Chondrocyte (in vitro differentiated cells): ENCODE measurements at places on chromosomes 6 and 20.

DNA sequence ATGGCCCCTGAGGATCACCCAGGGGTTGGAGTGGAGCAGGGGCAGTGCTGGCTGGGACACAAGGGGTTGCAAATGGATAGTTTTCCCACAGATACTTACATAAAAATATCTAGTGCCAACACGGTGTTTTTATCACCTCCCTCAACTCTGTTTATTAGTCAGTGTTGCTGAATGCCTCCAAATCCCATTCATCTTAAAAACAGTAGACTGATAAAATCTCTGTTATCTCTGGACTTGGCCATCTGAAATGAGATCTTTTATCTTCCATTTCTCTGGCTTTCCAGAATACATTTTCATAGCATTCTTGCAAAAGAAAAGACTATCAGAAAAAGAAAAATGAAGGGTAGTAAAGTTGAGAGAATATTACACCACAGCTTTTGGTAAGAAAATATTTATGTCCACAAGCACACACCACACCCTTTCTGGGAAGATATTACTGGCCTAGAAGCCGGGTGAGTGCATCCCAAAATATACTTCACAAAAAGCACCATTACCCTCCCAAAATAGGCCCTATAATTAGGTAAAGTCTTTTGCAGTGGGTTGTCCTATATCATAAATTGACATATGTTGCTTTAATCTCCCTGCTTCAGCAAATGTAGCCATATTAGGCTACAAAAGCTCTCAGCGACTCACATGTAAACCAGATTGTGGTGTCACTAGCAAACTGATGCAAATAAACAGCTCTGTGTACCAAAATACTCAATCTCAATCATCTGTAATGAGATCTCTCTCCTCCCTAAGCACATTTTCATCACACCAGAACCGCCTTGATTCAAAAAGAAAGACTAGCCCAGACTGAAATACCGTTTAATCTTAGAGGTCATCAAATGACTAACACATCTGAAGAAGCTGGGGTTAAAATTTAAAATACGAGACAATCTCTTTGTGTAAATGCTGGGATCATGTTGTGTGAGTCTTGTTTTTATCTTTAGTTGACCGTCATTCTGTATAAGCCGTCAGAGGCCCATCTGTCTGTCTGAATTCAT lies 96.7 kb downstream of the FYN start:
- DNase-seq, result no peak

DNA sequence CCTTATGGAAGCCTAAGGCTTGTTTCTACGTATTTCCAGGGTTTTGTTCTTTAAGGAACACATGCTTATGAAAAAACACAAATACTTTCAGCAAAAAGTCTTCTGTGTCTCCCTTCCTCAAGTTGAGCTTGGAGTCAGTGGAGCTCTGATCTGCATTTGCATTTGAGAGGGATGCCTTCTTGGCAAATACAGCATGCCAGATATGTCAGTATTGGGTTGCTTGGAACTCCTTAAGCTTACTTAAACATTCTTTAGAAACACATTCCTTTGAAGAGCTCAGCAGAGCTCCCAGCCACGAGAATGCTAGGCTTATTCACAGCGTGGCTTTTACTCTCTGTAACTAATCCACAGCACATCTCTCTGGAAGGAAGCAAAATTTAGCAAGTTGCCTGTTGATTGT lies 68.3 kb downstream of the ANKRD6 start:
- no peak for DNase-seq

DNA sequence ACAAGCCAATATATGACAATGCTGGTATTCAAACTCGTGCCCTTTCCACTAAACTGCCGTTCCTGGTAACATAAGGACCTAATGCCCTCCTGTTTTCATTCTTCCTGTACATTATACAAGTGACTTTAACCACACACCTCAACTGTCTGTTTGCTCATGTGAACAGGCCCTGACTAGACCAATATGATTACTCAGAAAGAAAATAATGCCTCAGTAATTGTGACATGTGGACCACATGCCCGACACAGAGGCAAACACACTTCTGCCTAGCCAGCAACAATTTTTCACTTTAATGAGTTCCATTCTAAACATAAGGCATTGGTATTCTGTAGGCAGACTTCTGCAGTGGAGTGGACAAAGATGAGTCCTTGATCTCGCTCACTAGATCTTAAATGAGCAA lies 30.0 kb downstream of the SLC22A16 start:
- no peak for DNase-seq

- no peak for DNase-seq
These were observed 33.4 kb upstream of the INSM1 start for GRCh38 chr20:20334489-20334888.

- DNase-seq, result no peak
These were observed 174.5 kb downstream of the WDR27 start for GRCh38 chr6:169527306-169527705.

DNA sequence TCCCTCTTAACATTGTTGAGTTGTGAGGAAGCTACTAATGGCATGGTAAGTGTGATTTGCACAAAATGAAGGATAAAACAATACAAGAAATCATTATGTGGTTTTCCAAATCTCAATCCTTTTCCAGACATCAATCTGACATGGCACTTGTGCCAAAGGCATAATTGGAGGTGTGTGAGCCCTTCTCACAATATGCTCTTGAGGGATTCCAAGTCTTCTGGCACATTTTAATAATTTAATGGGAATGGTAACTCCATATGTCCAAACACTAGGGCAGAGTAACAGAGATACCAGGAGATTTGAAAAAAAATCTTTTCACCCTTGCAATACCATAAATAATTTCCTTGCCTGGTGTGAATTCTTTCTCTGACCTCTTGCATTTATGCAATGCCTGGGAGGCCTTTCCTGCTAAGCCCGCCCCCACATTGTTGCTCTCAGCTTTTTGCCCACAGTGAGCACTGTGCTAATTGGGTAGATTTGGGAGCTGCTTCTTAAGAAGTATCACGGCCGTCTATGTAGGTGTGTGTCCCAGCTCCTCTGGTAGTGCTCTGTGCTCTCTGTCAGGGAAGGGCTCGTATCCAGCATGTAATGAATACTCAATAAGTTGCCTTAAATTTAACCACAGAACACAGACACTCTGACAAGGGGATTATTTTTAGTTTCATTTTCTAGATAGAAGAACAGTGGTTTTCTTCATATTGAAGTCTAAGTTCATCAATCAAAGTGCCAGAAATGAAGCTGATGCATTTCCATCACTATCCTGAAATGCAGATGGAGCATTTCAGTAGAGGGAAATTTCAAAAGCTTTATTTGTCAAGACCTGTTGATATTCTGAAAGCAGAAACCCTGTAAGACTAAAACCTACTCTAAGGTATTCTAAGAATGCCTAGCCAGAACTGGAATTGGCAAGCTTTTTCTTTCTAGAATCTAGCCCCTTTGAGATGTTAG lies 54.4 kb upstream of the CEP85L start:
- DNase-seq, result no peak

DNA sequence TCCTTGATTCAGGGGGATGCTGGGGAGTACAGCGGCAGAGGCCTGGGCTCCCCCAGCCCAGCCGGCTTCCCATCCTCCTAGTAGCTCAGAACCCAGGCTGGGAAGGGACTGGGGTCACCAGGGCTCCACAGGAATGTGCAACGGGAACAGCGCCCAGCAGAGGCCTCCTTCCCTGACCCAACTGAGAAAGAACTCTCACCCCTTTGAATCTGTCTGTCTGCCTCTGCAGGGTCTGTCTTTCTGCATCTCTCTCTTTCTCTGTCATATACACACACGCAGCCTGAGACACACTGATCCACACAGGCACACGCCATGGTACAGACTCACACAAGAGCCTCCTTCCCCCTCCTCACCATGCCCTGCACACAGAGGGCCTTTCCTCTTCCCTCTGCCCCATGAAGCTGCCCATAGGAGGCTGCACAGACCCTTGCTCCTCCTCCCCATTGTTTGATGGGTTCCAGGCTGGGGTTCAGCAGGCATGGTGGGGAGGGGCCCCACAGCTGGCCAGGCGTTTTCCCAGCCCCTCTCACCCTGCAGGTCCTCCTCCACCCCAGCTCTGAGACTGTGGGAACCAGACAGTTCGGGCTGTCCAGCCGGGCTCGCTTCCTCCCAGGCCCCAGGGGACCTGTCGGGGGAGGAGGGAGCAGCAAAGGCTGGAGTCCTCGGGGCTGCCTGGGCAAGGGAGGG lies 2.8 kb downstream of the FOXS1 start:
- DNase-seq, result no peak

GRCh38 chr20:1381753-1382591 lies 10.9 kb downstream of the FKBP1A start:
- no peak for DNase-seq

DNA sequence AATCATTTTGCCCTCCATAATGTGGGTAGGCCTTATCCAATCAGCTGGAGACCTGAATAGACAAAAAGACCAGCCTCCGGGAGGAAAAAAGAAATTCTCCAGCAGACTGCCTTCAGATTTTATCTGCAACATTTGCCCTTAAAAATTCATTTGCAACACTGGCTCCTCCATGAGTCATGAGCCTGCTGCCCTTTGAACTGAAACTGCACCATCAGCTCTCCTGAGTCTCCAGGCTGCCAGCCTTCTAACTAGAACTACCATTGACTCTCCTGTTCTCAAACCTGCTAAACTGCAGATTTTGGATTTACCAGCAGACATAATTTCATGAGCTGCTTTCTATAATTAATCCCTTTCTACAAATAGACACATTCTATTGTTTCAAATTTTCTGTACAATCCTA lies 223.9 kb upstream of the THEMIS start:
- no peak for DNase-seq

DNA sequence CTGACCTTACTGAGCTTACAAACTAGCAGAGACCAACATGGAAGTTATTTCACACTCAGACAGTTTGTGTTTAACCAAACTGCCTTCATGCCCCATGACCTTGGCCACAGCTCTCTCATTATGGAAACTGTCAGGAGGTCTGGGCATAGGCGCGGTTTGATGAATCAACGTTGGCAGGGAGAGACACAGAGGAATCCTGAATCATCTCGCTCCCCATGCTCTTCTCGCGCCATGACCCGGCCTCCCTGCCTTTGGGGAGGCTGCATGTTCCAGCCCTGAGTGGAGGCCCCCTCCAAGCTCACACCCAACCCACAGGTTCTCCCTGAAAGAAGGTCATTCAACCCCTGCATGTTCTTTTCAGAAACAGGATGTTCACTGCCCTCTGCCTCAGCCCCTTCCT lies 15.9 kb upstream of the GDAP1L1 start:
- no peak for DNase-seq

- no peak for DNase-seq
These were observed 108.9 kb upstream of the CST7 start for GRCh38 chr20:24840121-24840713.

DNA sequence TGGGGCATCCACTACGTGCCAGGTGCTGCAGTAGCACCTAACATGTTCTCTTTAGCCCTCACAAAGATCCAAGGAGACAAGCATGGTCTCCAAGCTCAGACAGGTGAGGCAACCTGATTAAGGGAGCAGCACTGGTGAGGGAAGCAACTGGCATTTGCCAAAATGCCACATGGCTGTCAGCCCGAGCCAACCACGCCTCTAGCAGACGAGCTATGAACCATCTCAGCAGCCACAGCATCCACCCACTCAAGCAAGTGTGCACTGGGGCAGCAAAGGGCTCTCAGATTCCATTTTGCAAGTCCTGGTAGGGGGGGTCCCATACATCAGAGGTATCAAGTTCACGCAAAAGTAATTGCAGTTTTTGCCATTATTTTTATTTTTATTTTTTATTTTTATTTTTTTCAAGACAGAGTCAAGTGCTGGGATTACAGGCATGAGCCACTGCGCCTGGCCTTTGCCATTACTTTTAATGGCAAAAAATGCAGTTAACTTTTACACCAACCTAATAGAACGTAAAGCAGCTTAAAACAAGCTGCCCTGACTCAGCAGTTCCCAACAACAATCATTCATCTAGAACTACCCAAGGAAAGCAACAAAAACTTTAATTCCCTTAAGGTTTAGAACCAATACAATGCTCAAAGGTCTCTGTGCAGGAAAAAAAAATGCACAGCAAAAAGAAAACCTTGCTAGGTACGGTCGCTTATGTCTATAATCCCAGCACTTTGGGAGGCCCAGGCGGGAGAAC lies 36.3 kb upstream of the SPDEF start:
- DNase-seq, result no peak

- DNase-seq, result no peak
These were observed 26.1 kb upstream of the DSP start for GRCh38 chr6:7515363-7515762.

GRCh38 chr6:168272415-168273325 lies 46.9 kb downstream of the DACT2 start:
- DNase-seq, result no peak

DNA sequence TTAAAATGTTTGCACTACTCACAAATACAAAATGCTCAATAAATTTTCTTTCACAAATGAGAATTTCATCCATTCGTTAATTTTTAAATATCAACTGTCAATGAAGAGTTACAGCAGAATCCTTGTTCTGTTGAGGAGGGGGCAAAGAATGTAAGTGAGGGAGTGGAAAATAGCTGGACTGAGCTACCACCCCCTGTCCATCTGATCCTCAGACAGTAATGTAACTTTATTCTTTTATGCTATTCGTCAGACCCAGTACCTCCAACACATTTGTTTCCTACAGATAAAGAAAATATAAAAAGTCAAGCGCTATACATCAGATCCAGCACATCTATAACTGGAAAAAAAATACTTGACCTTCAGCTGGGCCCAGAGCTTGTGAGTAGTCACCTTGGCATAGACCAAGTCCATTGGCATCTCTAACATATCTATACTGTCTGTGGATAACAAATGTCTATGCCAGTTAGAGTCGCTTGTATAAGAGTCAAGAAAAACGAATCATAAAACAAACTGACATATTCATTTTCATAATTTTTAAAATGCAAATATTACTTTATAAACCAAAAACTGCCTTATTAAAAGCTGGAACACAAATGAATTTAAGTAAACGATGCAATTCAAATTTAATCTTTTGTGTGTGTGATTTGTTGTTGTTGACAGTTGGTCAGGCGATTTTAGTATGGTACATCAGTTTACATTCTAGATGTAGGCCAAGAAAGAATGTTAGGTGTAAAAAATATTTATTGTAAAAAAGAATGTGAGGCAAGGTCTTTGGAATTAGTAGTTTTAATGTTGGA lies 57.2 kb upstream of the HFE start:
- DNase-seq, result no peak

DNA sequence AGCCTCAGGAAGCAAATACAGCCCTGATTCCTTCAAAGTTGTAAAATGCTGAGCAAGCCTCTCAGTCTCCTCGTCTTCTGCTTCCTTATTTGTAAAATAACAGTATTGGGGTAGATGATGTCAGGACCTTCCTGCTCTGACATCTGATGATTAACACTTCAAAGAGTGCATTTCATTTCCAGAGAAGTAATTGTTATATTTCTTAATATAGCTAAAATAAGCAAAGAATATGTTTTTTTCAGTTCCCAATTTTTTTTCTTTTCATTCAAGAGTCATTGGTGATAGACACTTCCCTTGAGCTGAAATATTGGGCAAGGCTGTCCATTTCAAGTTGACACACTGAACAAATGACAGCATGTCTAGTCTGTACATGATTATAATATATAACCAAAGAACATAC lies 53.4 kb downstream of the SLX4IP start:
- DNase-seq, result no peak

- no peak for DNase-seq
These were observed 59.8 kb downstream of the PSMB1 start for GRCh38 chr6:170493354-170493753.

GRCh38 chr6:129635396-129636130 lies 74.4 kb downstream of the ARHGAP18 start:
- no peak for DNase-seq
